ENCODE measurements at places on chromosomes 2 and 18.

DNA sequence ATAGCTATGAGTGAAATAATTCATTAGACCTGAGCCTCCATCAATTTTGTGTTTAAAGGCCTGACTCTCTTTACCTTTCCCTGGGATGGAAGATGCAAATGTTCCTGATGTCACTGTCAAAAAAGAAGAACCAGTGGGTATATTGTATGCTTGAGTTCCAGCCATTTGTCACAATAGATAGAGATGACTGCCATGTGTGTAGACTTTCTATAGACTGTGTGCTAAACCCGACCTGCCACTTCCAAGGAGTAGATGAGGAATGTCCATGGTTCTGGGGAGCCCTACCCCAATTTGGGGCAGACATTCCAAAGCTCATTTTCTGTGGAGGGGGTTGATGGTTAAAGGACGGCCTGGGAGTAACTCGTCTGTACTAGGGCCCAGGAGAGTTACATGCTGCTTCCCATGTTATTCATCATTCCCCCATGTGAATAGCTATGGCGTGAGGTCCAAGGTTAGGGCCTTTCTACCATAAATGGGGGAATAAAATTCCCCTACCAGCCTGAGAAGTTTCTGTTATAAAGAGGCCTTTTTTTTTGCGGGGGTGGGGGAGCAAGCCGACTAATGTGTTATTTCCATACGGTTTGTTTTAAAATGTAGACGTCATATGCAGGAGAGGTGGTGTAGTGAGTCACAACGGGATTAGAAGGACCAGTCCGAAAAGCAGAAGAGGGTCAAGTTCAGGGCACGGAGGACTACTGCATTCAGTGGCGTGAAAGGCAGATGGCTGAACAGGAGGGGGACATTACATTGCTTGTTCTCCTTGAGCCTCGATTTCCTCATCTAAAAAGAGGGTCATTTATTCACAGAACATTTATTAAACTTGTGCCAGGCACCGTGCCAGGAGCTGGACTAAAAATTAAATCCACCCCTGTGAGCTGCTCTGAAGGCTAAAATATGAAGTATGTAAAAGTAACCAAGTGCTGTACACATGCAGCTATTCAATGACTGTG lies 24.0 kb downstream of the IL1B start:
- no peak for DNase-seq

GRCh38 chr2:134362152-134362668 lies 108.3 kb downstream of the MGAT5 start:
- no peak for DNase-seq

- DNase-seq: no peak
Measured at GRCh38 chr18:47996091-47996541, 65.7 kb upstream of the SMAD2 start.

- no peak for DNase-seq
Measured at GRCh38 chr2:2874341-2874740, 503.3 kb downstream of the EIPR1 start.

DNA sequence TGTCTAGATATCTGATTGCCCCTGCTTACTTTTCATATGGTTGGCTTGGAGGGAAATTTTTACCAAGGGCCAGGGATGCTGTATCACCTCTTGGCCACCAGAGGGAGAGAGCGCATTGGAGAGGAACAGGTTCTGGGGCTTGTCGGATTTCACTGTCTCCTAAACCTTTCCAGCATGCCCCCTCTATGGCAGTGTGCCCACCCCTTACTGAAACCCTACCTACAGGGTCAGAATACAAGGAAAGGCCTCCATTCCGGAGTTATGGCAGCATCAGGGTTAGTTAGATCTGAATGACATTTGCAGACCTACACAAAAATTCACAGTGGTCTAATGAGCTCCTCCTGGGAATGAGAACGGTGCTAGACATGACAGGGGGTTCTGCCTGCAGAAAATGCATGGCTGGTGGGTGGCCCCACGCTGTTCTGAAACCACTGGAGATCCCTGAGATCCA lies 5.8 kb downstream of the SLC14A2 start:
- DNase-seq: peak; percentile 57

GRCh38 chr18:25243754-25244153 lies 108.2 kb downstream of the ZNF521 start:
- DNase-seq: no peak

DNA sequence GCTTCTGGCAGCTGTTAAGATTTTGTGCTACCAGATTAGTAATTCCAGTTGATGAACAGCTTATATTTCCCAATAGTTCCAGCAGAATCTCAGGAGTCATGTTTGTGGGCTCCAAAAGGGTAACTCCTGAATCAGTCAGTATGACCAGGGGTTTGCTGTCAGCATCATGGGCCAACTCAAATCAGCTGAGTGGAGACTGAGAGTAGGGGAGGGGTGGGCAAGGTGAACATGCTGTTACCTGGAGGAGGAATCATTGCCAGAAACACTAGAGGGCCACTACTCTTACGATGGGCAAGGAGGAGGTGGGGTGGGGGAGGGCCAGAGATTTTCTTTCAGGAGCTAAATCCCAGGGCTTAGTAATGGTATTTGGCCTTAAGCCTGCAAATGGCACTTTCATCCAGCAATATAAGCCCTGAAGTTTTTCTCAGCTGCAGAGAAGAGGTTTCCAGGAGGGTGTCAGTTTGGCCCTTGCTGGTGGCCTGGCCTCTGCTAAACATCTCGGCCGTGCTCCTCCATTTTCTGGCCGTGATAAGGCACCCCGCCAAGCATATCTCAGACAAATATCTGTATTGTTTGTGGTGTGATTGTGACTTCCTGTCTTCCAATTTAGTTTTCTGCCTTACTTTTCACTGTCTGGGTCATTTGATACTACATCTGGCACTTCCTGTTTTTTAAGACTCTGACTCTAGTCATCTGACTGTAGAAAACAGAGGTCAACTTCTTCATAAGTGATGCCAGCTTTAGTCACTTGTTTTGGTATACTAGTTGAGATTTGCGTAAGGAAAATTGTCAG lies 120.5 kb upstream of the CXCR4 start:
- no peak for DNase-seq

- no peak for DNase-seq
Measured at GRCh38 chr2:32242331-32242730, 22.4 kb downstream of the NLRC4 start.
